ENCODE measurements at places on chromosomes 7 and 10.
A peak's percentile ranks its signal among the peaks of the same experiment; 100 is the strongest.

GRCh38 chr10:109783286-109783685 lies 140.0 kb downstream of the XPNPEP1 start:
- no peak for DNase-seq

DNA sequence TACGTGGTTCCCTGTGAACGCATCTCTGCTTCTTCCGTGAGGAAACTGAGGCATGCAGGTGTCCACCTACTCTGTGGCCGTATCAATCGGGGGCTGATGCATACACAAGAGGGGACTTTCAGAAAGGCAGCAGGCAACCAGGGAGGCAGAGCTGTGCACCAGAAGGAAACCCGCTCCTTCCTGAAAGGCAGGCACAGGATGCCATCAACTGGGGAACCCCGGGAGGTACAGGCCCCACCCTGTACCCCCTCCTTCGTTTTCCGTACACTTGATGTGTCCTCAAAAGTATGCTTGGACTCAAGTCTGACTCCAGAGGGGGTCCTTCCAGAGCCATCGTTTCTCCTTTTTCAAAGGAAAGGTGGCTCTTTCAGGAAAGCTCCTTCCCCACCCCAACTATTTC lies 59.5 kb downstream of the ASB13 start:
- peak; percentile 10 for DNase-seq

DNA sequence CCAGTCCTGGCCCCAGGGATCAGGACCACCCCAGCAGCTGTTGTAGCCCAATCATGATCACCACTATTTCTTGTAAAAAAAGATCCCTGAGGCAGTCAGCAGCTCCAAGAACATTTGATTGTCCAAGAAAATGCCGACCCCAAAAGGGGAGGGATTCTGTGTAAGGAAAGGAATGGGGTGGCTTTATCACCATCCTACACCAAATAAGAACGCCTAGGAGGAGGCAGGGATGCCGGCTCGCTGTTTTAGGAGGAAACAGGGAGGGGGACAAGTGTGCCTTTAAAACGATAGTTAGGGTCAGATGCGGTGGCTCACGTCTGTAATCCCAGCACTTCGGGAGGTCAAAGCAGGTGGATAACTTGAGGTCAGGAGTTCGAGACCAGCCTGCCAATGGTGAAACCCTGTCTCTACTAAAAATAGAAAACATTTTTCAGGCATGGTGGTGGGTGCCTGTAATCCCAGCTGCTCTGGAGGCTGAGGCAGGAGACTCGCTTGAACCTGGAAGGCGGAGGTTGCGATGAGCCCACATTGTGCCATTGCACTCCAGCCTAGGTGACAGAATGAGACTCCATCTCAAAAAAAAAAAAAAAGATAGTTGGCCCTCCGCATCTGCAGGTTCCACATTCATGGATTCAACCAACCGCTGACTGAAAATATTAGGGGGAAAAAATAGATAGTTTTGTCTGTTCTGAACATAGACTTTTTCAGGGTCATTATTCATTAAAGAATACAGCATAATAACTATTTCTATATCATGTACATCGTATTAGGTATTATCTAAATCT lies 63.6 kb downstream of the PDIA4 start:
- DNase-seq, result peak; percentile 42

DNA sequence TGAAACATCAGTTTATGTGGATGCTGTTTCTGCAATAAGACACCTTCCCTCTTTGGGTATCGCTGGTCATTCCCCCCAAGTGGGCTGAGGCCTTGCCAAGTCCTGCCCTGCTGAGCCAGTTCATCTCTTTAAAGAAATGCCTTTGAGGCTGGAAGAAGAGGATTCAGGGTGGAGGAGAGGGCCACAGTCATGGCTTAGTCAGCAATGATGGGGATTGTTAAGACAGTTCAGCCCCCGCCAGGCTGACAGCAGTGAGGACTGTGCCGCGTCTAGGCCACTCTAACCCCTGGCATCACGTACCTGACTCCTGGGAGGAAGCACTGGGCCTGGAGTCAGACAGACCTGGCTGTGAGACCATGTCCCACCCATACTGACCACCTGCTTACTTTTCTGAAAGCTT lies 48.3 kb downstream of the PNLIPRP2 start:
- no peak for DNase-seq

DNA sequence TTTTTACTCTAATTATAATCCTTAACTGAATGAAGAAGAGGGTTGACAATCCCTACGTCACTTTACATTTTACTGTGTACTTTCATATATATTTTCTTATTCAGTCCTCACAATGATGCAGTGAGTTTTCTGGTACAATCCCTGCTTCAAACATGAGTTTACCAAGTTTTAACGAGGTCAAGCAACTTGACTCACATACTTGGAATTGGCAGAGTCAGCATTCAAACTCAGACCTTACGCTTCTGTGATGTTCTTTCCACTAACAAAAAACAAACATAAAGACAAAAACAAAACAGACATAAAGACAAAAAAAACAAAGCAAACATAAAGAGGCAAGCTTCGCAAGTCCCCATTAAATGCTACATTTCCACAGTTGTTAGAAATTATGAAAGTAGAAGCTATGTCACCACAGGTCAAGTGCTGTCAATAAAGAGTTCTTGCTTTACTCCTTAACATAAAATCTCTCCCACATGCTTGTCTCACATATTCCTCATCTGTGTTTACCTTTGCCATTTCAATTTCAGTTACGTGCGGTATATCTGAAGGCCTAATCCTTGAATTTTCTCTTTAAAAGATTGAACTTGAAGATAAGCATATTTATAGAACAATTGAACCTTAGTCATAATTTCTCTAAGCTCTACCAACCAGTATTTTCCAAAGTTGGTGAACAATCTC lies 217.3 kb downstream of the CELF2 start:
- no peak for DNase-seq

GRCh38 chr7:101707587-101707986 lies 78.5 kb upstream of the MYL10 start:
- DNase-seq, result no peak

DNA sequence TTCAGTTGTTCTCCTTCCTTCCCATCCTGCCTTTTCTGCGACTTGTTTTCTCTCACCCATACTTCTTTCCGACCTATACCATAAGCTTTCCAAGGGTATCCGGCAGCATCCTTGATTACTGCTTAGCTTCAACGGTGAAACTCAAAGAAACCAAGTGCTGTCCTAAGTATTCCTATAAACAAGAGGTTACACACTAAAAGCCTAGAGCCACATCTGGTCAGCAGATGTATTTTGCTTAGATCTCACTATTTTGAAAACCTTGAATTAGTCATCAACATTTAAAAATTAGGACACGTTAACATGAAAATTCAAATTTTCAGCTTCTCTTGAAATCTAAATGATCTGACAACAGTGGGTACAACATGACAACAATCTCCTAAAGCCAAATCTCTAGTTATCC lies 20.0 kb downstream of the ARHGAP21 start:
- no peak for DNase-seq

DNA sequence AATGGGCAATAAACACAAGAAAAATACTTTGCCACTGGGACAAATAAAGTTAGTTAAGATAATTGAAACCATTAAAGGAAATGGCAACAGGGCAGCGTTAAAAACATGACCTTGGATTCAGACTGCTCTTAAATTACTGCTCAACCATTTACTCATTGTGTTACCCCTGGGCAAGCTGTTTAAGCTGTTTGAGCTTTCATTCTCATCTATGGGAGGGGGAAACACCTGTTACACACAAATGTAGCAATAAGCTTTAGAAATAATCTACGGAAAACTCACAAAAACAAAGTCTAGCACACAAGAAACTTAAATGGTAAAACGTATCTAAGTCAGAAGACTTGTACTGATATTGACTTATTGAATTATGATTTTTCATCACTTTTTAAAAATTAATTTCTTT lies 137.1 kb downstream of the KMT2E start:
- no peak for DNase-seq

- DNase-seq, result no peak
These were observed 3.2 kb downstream of the SLC4A2 start for GRCh38 chr7:151062399-151063211.

DNA sequence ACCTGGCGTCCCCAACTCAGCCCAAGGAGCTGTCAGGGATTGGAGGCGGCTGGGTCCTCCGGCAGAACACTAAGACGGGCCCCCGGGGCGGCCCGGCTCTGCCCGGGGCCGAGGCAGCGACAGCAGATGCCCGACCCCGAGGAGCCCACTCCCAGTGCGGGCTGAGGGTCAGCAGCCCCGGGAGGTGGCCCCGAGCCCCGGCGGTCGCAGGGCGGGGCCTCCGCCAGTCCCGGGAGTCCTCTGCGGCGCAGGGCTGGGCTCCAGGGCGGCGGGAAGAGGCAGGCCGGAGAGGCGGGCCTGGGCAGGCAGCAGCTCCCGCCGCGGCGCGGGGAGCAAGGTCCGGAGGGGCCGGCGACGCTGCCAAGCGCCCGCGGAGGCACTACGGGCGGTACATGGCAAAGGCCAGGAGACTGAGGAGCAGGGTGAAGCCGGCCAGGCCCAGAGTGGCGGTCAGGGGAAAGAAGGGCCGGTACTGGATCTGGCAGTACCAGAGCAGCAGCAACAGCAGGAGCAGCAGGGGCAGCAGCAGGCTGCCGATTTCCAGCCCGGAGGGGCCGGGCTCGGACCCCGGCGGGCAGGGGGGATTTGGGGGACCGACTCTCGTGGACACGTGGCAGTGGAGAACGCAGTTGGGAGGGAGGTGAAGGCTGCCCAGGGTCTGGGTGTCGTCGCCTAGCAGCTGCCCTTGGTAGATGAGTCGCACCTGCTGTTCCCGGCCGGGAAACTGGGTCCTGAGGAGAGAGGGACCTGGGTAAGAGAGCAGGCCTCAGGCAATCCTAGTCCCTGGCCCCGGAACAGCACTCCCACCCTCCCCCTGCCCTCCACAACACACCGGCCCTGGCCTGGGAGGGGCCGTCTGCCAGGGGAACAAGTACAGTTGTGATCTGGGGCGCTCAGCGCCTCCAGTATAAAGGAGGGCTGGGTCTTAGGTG lies 827 bp upstream of the FASTK start:
- no peak for DNase-seq

- DNase-seq, result no peak
These were observed 51.7 kb upstream of the LEP start for GRCh38 chr7:128189231-128189930.

DNA sequence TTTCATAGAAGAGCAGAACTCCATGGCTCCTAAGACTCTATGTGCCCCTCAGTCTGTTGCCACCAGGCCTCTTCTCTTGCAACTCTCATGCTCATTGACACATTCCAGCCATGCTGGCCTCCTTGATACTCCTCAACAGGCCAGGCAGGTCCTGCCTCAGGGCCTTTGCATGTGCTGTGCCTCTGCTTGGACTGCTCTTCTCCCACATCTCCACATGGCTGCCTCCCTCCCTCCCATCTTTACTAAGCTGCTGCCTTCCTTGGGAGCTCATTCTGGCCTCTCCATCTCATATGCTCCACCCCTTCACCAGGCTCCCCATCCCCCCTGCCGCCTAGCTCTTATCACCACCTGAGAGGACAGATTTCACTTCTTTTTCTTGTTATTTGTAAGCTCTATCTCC lies 103.8 kb upstream of the GPR26 start:
- DNase-seq, result no peak

Measured in CD4-positive, alpha-beta T cell treated with Interleukin-21 for 1 hour (primary cell).